ENCODE measurements at places on chromosomes 3 and 15. TPM values are rescaled to one million over a fixed set of nuclear protein-coding genes. Genes with fewer than 3 reads are reported as not detected.
A peak's percentile ranks its signal among the peaks of the same experiment; 100 is the strongest.

INSYN1 gene
- not detected for total RNA-seq

KCNH8 gene
- not detected for total RNA-seq

MEIS2 gene
- 12.6 TPM for total RNA-seq

ZNF619 gene
- 5.2 TPM for total RNA-seq

PPP2R3A gene
- total RNA-seq, result 0.18 TPM

GP5 gene
- total RNA-seq, result not detected

CCR2 gene
- total RNA-seq, result not detected

PPCDC gene
- total RNA-seq, result 12.3 TPM

GRIP2 gene
- 0.08 TPM for total RNA-seq

DNA sequence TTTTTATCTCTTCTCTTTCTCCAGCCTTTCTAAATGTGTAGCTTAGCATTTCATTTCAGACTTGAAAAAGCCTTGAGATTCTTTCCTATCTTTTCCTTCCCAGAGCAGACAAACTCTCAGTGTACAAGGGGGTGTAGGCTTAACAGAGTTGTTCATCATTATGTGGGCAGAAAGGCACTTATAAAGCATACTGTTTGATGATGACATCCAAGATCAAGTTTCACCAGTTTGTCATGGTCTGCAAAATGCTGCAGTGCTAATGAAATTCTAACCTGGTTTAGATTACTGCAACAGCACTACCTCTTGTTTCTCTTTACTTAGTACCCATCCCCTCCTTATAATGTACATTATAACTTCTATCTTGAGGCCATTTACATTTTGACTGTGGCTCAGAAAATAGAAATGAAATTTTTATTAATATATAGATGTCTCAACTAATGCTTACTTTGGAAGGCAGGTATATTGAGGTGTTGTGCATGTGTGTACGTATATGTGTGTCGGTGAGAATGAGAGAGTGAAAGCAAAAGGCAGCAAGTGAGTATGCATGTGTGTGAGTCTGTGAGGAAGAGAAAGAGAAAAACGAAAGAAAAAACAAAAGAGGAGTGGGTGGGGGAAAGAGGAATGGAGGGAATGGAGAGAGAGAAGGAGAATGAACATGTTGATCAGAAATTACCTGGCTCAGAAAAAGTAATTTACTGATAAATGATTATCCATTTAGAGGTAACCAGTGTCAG lies 1043.6 kb downstream of the TUSC7 start:
- H3K4me3 ChIP-seq, result no peak overlapping the region
- H3K36me3 ChIP-seq, result no peaks in the 10 kb centered on the region
- no peak for DNase-seq
- H3K27me3 ChIP-seq, result no peaks in the 10 kb centered on the region
- no peaks in the 10 kb centered on the region for H3K4me1 ChIP-seq

DNA sequence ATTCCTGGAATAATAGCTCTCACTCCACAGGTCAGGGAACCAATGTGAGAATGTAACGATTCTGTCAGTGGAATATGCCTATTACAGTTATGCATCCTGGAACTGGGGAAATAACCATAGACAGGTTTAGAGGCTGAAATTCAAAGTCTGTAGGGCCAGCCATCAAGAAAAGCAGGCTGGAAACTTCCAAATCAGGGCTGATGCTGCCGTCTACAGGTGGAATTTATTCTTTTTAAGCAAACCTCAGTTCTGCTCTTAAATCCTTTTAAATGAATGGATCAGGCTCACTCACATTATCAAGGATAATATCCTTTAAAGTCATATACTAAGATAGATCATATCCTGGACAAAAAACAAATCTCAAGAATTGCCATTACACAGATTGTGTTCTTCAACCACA lies 699.8 kb downstream of the NR2F2 start:
- H3K27ac ChIP-seq, result no peak overlapping the region
- no peaks in the 10 kb centered on the region for H3K27me3 ChIP-seq
- no peak for DNase-seq
- no peaks in the 10 kb centered on the region for H3K36me3 ChIP-seq
- no peak overlapping the region for H3K4me3 ChIP-seq

- H3K27ac ChIP-seq, result peak overlapping the region; percentile 23
- H3K27me3 ChIP-seq, result no peaks in the 10 kb centered on the region
- H3K36me3 ChIP-seq, result no peaks in the 10 kb centered on the region
- no peak overlapping the region for H3K4me3 ChIP-seq
Observed at GRCh38 chr3:157122832-157123427, 37.0 kb downstream of the CCNL1 start.

GRCh38 chr3:106371971-106372805 lies 503.4 kb upstream of the CBLB start:
- H3K27me3 ChIP-seq, result no peaks in the 10 kb centered on the region
- H3K4me3 ChIP-seq, result no peak overlapping the region
- no peak for DNase-seq
- no peak overlapping the region for H3K27ac ChIP-seq

DNA sequence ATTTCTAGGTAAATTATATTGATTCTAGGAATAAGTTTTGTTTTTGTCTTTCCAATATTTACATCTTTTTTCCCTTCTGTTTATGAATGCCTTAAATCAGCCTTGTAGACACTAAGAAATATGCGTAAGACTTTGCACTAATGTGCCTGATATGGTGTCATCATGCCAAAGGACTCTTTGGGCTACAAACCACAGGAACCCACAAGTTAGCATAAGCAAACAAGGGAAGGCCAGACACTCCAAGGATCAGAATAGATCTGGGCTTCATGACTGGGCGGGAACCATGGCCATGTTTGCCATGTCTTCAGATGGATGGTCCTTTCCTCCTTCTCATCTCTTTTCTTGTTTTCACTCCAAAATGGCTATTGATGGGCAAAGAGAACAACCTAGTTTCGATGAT lies 242.2 kb upstream of the CHRNA7 start:
- no peaks in the 10 kb centered on the region for H3K36me3 ChIP-seq
- peaks cover 1% of the 10 kb centered on the region for H3K27me3 ChIP-seq
- H3K4me3 ChIP-seq, result no peak overlapping the region

DNA sequence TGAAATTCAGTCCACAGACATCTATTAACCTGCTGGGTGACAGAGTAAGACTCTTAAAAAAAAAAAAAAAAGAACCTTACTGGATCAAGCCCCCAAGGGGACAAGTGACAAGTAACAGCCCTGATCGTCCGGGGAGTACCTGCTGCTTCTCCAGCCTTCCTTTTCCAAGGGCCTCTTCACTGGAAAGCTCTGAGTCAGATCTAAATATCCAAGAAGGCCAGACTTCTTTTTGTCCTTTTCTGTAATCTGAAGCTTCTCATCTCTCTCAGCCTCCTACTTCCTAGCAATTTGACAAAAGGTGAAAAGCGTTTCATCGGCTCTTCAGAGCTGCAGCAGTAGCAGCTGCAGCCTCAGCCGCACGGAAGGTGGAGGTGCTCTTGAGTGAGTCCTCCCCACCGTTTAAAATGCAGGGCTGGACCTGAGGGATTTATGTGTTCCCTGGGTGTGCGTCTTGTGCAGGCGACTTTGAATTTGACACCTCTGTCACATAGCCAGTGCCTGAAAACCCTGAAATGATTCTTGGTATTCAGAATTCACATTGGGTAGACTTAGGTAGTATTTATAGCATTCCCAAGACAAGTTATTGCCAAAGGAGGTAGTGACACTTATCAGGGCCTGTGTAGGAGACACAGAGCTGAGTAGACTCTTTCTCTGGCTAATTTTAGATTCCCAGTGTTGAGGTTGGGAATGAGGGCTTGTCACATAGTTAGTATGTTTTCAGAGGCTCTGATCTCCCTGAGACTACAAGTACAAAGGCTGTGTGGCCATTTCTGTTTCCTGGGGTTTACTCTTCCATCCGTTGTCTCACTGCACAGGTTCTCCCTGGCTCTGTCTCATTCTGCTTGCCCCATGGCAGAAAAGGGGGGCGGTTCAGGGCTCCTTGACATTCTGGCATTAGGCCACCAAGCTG lies 291.2 kb upstream of the C2CD4B start:
- no peak for DNase-seq
- H3K27ac ChIP-seq, result no peak overlapping the region

GRCh38 chr3:177742273-177742672 lies 545.0 kb upstream of the TBL1XR1 start:
- H3K4me3 ChIP-seq, result no peak overlapping the region
- no peak for DNase-seq
- no peak overlapping the region for H3K27ac ChIP-seq

DNA sequence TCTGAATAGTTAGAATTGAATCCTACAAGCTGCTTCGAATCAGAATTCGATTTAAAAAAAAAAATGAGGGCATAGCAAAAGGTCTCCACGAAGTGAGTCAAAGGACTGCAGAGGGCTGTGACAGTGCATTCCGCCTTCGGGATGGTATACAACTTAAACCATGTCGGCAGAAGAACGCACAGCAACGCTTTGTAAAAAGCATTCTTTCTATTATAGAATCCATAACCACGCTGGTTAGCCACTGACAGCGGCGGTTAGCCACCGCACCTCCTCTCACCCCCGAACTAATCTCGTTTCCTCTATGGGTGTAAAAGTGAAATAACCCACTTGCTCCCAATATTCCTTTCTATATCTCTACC lies 664 bp upstream of the PIK3CA start:
- H3K4me1 ChIP-seq, result peaks cover 22% of the 10 kb centered on the region
- no peaks in the 10 kb centered on the region for H3K27me3 ChIP-seq
- H3K27ac ChIP-seq, result peak overlapping the region; percentile 87
- H3K4me3 ChIP-seq, result peak overlapping the region; percentile 92
- no peak for DNase-seq

DNA sequence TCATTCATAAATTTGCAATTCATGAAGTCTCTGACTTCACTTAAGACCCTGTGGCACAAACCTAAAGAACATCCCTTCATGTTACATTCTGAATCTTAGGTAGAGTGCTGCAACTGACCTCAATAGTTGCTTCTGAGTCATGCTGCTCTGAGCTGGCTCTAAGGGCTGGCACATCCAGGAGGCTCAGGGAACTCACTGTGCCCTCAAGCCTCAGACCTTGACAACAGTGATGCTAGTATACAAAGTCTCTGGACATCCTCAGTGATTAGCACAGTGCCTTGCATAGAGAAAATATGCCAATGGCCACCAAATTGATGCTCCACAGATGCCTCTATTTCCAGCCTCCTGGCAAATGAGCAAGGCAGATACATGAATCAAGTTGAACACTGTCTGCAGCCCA lies 740.9 kb upstream of the LMCD1 start:
- H3K36me3 ChIP-seq, result no peaks in the 10 kb centered on the region
- DNase-seq, result no peak
- H3K27ac ChIP-seq, result no peak overlapping the region
- H3K4me3 ChIP-seq, result no peak overlapping the region
- H3K4me1 ChIP-seq, result no peaks in the 10 kb centered on the region
- H3K27me3 ChIP-seq, result no peaks in the 10 kb centered on the region

DNA sequence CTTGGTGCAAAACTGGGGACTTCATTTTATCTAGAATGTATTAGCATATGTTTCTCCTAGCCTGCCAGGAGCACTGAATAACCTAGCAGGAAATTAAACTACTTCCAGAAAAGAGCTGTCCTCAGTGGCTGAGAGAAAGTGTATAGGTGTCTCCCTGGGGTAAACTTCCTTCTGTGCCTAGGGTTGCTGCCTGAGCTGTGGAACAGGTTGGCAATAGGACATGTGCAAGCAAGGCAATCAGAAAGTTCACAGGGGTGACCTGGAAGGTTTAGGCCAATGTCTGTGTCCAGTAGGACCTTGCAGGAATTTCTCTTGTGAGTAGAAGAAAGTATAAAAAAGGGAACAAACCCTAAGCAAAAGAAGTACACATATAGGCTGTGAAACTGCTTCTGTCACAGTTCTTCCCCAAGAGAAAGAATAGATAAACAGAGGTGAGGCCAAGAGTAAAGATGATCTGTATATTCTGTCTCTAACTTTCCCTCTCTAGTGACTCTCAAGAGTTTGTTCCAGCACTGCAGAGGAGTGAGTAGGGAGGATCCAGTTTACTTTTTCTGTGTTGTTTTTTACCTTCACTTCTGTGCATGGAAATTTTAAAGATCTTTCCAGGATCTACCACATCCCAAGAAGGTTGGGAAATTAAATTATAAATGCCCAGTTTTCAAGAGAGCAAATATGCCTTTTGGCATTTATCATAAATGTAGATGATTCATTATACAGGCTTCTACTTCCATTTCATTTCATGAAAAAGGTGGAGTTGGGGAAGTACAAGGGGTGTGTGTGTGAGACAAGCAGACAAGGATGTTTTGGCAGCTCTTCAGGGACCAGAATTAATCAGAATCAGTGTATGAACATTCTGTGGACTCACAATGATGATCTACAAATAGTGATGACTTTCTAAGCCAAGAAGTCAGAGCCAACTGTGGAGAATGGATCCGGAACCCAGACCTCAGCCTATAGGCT lies 155.2 kb downstream of the RBPMS2 start:
- DNase-seq, result no peak
- H3K36me3 ChIP-seq, result peaks cover 5% of the 10 kb centered on the region
- H3K4me1 ChIP-seq, result peaks cover 20% of the 10 kb centered on the region
- H3K4me3 ChIP-seq, result no peak overlapping the region
- H3K27me3 ChIP-seq, result no peaks in the 10 kb centered on the region
- H3K27ac ChIP-seq, result no peak overlapping the region

DNA sequence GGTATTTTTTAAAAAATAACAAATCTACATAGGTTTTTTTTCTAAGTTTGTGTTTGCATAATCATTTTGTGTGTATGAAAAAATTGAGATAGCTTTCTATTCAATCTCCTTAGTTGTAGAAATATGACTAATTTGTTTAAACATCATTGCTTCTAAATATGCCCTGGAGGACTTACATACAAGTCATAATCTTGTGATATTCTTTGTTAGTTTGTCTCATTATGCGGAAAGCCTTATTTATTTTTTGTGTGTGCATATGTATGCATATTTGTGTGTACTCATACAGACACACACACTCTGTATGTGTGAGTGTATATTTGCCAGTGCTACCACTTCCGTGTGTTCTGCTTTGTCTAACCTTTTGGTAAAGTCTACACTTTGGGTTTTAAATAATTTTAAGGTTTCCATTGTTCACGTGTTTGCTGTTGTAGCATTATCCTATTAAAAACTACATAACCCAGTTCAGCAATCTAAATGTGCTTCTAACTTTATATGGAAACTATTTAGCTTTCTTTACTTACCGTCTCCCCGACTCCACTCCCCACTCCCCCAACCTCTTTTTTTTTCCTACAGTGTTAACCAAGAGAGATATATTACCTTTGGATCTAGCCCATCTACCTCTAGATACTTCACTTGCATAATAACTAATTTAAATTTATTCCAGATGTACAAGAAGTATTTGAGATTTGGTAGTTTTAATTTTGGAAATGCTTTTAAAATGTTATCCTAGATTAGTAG lies 111.7 kb downstream of the FNDC3B start:
- peak overlapping the region; percentile 19 for H3K27ac ChIP-seq
- H3K36me3 ChIP-seq, result peaks cover 11% of the 10 kb centered on the region
- DNase-seq, result no peak
- peaks cover 99% of the 10 kb centered on the region for H3K4me1 ChIP-seq

- H3K4me1 ChIP-seq, result no peaks in the 10 kb centered on the region
- DNase-seq, result no peak
- no peak overlapping the region for H3K27ac ChIP-seq
- no peaks in the 10 kb centered on the region for H3K36me3 ChIP-seq
- H3K27me3 ChIP-seq, result no peaks in the 10 kb centered on the region
Observed at GRCh38 chr3:26350853-26351252, 271.7 kb upstream of the LRRC3B start.
